Hippocampal formation (tissue), 2 donors: ENCODE measurements at places on chromosomes 12 and 14.
A peak's percentile ranks its signal among the peaks of the same experiment; 100 is the strongest.

GRCh38 chr14:56555921-56556570 lies 23.6 kb upstream of the TMEM260 start:
- peak; percentile 34 for DNase-seq

GRCh38 chr14:36105401-36105800 lies 71.1 kb downstream of the PTCSC3 start:
- no peak for DNase-seq

GRCh38 chr12:98110536-98110935 lies 404.9 kb upstream of the TMPO start:
- DNase-seq: no peak

DNA sequence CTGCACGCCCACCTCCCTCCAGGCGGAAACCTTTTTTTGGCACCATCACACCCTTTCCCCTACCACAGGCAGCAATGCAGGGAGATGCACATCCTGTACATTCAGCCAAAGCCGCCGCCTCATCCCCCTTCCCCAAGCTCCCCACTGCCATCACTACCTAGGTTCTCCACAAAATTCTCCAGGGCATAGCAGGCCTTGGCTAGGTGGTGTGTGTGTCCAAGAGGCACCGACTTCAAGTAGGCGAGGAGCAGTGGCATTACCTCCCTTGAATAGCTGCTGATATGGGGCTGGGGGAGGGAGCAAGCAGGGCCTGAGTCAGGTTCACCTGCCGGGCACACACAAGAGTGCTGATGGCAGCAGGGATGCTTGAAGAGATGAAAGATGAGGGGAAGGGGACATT lies 3.6 kb downstream of the IPO4 start:
- no peak for DNase-seq

- DNase-seq: no peak
Measured at GRCh38 chr12:71645268-71645667, 18.4 kb downstream of the ZFC3H1 start.

GRCh38 chr12:15710860-15711510 lies 78.2 kb downstream of the EPS8 start:
- no peak for DNase-seq
